ENCODE measurements at places on chromosomes 12 and 14.

GRCh38 chr12:123767613-123768012 is 5.5 kb downstream of the DNAH10 start:
- no peak for DNase-seq

GRCh38 chr12:80198782-80199337 is 99.5 kb downstream of the OTOGL start:
- no peak for DNase-seq

DNA sequence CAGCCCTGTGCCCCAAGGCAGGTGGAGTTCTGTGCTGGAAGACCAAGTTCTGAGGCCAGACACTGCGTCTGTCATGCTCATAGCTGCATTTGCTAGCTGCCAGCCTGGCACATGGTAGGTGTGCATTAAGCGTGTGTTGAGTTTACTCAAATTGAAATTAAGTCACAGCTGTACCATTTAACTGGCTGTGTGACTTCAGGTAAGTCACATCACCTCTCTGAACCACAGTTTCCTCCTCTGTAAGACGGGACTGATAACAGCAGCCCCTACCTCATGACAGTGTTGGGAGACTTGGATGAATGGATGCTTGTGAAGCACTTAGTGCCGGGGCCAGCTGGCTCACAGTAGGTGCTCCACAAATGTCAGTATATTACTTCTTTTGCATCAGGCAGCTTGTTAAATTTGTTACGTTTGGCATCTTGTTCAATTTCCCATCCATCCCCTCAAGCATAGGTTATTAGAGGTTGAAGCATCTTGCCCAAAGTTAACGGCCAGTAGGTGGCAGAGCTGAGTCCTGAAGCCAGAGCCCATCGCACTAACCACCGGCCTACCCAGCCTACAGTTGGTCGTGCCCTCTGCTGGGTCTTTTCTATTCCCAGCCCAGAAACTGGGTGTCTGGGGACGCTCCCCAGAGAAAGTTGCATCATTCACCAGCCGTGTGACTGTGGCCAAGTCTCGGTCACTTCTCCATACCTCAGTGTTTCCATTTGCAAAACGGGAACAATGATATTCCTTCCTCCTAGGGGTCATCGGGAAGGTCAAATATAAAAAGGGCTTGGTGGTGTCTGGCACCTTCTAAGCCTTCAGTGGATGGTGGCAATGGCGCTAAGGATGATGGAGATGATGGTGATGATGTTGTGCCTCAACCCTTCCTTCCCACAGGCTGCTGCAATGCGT is 4.5 kb downstream of the DAO start:
- DNase-seq, result no peak

- no peak for DNase-seq
Observed at GRCh38 chr14:96698960-96699539, 98.1 kb upstream of the VRK1 start.

DNA sequence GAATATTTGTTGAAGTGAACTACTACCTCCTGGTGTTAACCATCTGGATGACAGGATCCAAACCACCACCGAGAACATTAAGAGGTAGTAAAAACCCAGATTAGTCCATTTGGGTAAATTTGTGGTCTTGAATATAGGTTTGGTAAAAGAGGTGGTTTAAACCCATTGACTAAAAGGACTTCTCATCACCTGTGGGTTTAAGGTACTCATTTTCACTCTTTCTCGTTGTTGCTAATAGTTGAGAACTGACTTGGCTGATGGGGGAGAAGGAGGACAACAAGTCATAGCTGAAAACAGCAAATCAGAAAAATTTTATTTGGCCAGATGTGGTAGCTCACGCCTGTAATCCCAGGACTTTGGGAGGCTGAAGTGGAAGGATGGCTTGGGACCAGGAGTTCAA is 59.2 kb downstream of the ACADS start:
- no peak for DNase-seq

DNA sequence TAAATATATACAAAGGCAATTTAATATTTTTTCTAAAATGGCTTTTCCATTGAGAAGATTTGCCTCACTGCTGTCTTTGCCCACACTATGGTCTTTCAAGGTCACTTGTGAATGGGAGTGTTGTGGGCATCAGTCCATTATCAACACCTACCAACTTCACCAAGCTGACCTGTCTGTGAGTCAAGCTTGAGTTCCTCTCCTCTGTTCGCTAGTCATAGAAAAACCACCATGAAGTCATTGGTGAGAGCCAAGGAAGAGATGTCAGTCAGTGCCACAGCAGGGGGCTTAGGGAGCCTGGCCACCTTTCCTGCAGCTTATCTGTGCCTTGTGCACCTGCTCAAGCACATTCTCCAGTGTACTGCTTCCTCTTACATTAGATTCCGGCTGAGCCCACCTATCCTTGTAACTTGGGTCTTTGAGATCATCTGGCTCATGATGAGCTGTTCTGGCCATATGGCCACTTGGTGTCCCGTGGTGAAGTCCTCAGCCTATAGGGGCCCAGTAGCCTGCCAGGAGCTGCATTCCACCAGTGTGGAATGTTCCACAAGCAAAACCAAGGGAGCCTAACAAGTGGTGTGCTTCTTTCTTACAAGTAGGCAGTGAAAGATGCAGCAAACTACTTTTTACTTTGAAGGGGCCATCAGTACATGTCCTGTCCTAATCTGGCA is 80.8 kb upstream of the C12orf71 start:
- DNase-seq, result no peak

DNA sequence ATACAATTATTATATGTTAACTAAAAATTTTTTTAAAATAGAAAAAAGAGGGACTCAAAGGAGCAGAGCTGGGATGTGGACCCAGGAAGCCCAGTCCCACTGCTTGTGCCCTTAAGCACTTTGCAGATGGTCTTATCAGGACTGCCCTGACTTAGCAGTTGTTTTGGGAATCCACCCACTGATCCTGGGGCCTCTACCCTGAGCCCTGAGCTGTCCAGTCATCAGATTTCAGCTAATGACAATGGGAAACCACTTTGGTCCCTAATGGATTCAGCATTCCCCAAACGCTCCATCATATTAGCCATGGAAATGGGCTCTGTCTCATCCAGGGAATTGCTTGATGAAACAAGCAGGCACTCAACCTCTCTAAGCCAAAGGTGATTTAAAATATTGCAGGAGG is 22.5 kb upstream of the WSCD2 start:
- no peak for DNase-seq

- no peak for DNase-seq
Observed at GRCh38 chr14:68786491-68787091, 6.3 kb downstream of the ZFP36L1 start.

DNA sequence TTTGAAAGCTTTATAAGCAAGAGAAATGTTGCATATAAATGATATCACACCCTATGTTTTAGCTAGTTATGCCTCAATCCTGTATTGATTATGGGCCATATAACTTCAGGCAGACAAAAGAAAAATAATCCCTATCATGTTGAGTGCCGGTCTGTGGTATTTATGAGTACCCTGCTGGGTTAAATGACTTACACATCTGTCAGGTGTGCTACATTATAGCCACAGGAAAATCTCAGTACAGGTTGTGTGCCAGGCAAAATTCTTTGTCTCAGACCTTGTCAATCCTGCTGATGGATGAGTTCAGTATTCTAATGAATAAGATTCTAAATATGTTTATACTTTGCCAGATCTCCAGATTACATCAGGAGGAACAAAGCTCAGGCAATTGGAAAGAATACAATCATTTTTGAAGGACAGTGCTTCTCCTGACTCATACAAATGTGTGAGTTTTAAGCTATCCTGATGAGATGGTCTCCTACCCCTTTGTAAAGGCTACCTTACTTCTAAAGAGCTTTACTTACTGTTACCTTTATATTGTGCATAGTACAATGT is 109.8 kb upstream of the FOXG1 start:
- DNase-seq, result no peak

- no peak for DNase-seq
Observed at GRCh38 chr14:77062261-77062660, 33.8 kb upstream of the IRF2BPL start.

- DNase-seq, result no peak
Observed at GRCh38 chr12:130124605-130125244, 37.5 kb upstream of the FZD10 start.

DNA sequence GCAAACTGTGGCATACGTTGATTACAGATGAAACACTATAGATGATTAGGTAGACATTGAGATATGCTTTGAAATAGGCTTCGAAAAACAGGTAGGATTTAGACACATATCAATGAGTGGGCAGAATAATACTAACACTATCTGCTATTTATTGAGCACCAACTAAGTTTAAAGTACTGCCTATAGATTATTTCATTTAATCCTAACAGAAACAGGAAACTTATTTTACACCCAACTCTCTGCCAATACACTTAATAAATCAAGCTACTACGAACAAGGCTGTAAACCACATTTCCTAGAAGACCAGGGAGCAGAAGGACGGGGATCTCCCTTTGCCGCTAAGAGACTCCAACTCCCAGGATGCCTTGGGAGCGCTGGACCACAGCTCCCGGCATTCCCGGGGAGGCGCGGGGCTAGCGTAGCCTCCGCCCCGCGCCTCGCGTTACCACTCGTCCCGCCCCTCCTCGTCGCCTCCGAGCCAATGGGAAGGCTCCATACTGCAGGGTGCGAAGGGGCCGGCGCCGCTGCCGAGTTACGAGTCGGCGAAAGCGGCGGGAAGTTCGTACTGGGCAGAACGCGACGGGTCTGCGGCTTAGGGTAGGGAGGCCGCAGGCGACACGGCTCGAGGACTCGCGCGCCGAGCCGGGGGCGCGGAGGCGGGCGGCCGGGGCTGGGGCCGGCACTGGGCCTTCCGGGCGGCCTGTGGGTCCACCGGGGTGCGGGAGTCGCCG is at the start of gene VRK1:
TSS of gene VRK1 (plus strand) at position 532 of the 731 bp plus-strand sequence. CDS start 36,090 bp downstream, outside the sequence.
- DNase-seq, result peak; percentile 44

GRCh38 chr12:6135071-6135470 is 10.6 kb upstream of the VWF start:
- no peak for DNase-seq

- DNase-seq, result no peak
Observed at GRCh38 chr12:12922191-12922616, 29.8 kb downstream of the GPRC5D start.

- DNase-seq, result no peak
Observed at GRCh38 chr12:15581006-15581405, 208.2 kb downstream of the EPS8 start.

- no peak for DNase-seq
Observed at GRCh38 chr12:96146747-96147146, 47.4 kb upstream of the ELK3 start.

DNA sequence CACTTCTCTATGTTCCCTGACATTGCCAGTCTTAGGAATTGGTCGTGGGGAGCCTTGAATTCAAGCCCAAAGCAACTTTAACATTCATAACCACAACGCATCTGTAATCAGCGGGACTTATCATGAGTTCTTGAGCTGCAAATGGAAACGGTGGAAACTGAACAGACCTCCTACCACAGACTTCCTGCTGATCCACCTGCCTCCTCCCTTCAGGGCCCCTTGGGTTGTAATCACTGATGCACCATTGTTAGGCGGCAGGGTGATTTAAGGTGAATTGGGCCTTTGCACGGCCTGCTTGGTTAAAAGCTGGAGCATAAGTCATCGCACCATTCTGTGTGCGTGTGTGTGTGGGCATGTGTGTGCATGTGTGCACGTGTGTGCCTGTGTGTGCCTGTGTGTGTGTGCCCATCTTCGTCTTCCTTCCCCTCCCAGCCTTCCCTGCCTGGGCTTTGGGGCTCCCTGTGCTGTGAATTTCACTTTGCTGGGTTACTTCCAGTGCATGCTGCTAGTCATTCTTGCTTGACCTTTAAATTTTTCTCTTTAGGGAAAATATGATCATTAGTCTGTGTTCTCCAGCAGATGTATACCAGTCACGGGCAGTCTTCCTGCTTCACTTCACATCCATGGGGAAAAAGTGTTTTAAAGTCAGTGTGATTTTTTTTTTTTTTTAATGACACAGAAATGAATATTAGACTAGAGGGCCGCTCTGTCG is 29.1 kb downstream of the CHST11 start:
- no peak for DNase-seq

DNA sequence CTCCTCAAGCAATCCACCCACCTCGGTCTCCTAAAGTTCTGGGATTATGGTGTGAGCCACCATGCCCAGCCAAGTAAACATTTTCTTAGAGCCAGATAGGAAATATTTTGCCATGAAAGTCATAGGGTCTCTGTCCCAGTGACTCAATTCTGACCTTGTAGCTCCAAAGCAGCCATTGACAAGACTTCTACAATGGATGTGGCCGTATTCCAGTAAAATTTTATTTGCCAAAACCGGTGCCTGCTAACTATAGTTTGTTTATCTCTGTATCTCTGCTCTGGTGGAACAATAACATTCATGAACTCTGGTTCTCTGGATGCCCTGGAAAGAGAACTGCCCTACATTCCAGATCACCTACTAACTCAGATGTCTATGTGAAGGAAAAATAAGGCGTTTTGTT is 54.6 kb upstream of the USP44 start:
- no peak for DNase-seq

DNA sequence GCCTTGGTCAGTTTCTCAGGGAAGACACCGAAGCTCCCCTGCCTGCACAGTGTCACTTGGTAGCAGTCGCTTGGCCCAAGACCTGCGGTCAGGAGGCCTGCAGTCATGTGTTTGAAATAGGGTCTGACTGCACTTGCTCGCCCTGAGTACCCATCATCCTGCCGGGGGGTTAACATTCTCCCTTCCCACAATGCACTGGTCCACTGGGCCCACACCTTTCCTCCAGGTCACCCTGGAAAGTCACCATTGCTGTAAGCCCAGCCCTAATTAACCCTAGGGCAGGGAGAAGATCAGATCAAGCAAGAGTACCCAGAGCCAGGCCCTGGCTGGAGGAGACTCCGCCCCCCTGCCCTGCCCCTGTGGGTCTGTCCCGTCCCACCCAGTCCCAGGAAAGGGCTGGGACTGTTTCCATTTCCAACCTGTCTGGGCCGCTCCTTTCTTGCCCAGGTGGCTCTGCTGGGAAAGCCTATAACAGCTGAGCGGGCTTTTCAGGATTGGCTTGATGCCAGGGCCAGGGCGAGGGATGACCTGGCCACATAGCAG is 87.1 kb downstream of the ZFP36L1 start:
- no peak for DNase-seq

DNA sequence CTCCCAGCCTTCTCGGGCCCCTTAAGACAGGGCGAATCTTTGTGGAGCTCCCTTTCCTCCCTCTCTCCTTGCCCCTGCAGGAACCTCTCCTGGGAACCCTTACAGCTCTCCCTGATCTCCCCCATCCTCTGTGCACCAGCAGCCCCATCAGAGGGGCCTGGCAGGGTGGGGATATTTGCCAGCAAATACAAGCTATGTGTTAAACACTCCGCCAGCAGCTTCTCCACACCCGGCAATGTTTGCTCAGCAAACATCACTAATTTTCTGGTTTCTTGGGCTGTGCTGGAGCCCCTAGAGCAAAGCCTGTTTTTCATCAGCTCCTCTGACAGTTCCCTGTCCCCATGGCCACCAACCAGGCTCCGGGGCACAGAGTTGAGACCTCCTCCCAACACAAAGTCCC is 147.5 kb upstream of the LHX5 start:
- DNase-seq, result no peak
